ENCODE measurements at places on chromosomes 4 and X. TPM values are rescaled to one million over a fixed set of nuclear protein-coding genes. Genes with fewer than 3 reads are reported as not detected.

CFAP299 gene
- not detected for total RNA-seq

DNA sequence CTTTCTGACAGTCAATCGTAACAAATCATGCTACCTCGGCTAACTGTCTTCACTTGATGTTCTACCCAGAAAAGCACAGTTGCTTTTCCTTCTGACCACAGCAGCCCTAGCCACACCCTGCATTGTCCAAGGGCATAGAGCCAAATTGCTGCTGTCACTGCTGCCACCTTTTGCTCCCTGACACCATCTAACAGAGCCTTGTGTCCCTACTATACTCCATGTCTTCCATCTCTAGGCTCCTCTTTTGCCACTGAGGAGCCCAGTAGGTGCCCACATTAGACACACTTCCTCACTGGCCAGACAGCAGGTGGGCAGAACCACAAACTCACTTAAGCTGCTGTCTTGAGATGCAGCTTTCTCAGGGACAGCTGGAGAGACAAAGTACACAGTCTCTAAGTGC lies 91.4 kb downstream of the ANXA3 start:
- H3K27me3 ChIP-seq: no peaks in the 10 kb centered on the region
- H3K4me3 ChIP-seq: no peak overlapping the region
- H3K27ac ChIP-seq: no peak overlapping the region
- no peaks in the 10 kb centered on the region for H3K4me1 ChIP-seq
- DNase-seq: no peak
- no peaks in the 10 kb centered on the region for H3K36me3 ChIP-seq

DNA sequence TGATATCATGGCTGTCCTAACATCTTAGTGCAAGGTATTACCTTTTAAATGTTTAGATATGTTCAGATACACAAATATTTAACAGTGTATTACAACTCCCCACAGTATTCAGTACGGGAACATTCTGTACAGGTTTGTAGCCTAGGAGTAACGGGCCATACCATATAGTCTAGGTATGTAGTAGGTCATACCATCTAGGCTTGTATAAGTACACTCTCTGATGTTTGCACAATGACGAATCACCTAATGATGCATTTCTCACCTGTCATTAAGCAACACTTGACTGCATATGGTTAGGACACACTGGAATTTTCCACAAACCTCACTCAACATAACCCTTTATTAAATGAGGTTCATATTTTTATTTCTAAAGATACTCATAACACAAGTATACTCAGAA lies 67.7 kb downstream of the THOC2 start:
- peaks cover 14% of the 10 kb centered on the region for H3K36me3 ChIP-seq
- no peak overlapping the region for H3K4me3 ChIP-seq
- peak; percentile 77 for DNase-seq

- H3K4me1 ChIP-seq: no peaks in the 10 kb centered on the region
- H3K27me3 ChIP-seq: no peaks in the 10 kb centered on the region
- H3K36me3 ChIP-seq: no peaks in the 10 kb centered on the region
- H3K27ac ChIP-seq: no peak overlapping the region
- H3K4me3 ChIP-seq: no peak overlapping the region
Observed at GRCh38 chr4:152581536-152582160, 45.8 kb upstream of the FBXW7 start.

VGLL1 gene
- total RNA-seq: not detected

GPC3 gene
- 0.95 TPM for total RNA-seq

- no peak overlapping the region for H3K4me3 ChIP-seq
- DNase-seq: peak; percentile 5
- no peak overlapping the region for H3K27ac ChIP-seq
- no peaks in the 10 kb centered on the region for H3K4me1 ChIP-seq
- H3K36me3 ChIP-seq: no peaks in the 10 kb centered on the region
Observed at GRCh38 chr4:145840162-145840768, 98.4 kb downstream of the ZNF827 start.

DNA sequence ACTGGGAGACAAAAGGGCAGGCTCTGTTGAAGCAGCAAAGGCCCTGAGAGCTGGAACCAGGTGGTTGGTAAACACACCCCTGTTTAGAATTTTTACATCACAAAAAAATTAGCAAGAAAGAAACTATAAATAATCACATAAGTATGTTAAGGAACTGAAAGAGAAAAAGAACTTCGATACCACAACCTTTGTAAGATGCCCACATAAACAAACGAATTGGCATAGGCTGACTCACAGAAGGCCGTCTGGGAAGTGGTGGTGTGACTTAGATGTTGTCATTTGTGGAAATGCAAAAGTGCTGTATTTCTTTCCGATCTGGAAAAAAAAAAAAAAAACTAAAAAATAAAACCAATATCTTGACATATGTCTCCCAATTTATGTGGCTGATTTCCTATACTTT lies 235.1 kb downstream of the USP46 start:
- H3K4me3 ChIP-seq: no peak overlapping the region
- no peaks in the 10 kb centered on the region for H3K36me3 ChIP-seq
- H3K27me3 ChIP-seq: no peaks in the 10 kb centered on the region
- no peaks in the 10 kb centered on the region for H3K4me1 ChIP-seq

CT45A1 gene
- not detected for total RNA-seq

- no peak overlapping the region for H3K4me3 ChIP-seq
- no peak for DNase-seq
- H3K4me1 ChIP-seq: no peaks in the 10 kb centered on the region
- H3K36me3 ChIP-seq: no peaks in the 10 kb centered on the region
- H3K27ac ChIP-seq: no peak overlapping the region
Observed at GRCh38 chr4:165879641-165880040, 6.6 kb downstream of the TLL1 start.

FGB gene
- total RNA-seq: 2.0 TPM

OFD1 gene
- total RNA-seq: 22.8 TPM

GRCh38 chr4:83011689-83012199 lies 1.1 kb upstream of the LIN54 start:
- H3K4me3 ChIP-seq: peak overlapping the region; percentile 76
- no peaks in the 10 kb centered on the region for H3K27me3 ChIP-seq
- no peak for DNase-seq
- peak overlapping the region; percentile 53 for H3K27ac ChIP-seq
- H3K36me3 ChIP-seq: no peaks in the 10 kb centered on the region

P2RY8 gene
- 0.18 TPM for total RNA-seq

PASD1 gene
- total RNA-seq: not detected

TBC1D8B gene
- 8.9 TPM for total RNA-seq

SPATA18 gene
- 0.39 TPM for total RNA-seq

VBP1 gene
- 126 TPM for total RNA-seq

SLC9B2 gene
- 14.6 TPM for total RNA-seq

ODAPH gene
- not detected for total RNA-seq

GRCh38 chrX:67290489-67291220 lies 253.2 kb upstream of the AR start:
- no peak overlapping the region for H3K4me3 ChIP-seq
- no peak for DNase-seq
- H3K36me3 ChIP-seq: no peaks in the 10 kb centered on the region
- no peak overlapping the region for H3K27ac ChIP-seq
- no peaks in the 10 kb centered on the region for H3K27me3 ChIP-seq

All from Panc1 (cell line).